ENCODE measurements at places on chromosomes 2 and 18.

GRCh38 chr2:159637988-159638501, 21.7 kb upstream of the BAZ2B start:
- DNase-seq = no peak

- no peak for DNase-seq
Observed at GRCh38 chr2:208982831-208983230, 441.0 kb upstream of the MAP2 start.

DNA sequence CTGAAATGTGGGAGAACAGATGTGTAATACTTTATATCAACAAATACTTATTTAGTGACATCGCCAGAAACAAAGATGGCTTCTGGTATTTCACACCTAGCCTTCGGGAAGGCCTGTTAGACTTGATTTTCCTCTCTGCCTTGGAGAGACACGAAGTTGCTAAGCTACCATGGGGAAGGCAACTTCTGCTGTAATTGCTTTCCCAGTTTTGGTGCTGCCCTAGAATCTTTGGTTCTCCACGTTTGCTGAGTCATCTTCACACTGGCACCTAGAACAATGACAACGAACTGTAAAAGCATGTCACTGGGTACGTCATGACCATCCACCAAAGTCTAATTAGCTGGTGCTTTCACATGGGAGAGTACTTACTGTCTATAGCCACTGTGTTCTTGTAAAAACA, 58.7 kb upstream of the ACTR3 start:
- DNase-seq = no peak

DNA sequence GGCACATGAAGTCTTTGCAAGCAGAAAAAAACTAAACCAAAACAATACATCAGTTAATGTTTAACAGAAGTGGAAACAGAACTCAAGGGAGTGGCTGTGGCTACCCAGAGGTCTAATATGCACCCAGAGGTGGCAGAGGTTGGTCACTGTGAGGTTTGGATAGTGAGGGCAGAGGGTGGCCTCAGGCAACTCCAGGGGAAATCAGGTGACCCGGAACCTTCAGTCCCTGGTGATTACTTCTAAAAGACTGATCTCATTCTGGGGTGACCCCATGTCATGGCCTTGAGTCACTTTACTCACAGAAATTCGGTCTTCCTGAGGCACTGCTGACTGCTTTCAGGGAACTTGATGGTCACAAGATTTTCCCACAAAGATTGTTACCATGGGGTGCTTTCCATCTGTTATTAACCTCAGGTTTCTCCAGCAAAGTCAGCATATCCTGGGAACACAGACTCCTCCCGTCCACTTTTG, 99.4 kb downstream of the TMEM17 start:
- no peak for DNase-seq

- no peak for DNase-seq
Observed at GRCh38 chr2:28137221-28137620, 246.7 kb downstream of the BABAM2 start.

GRCh38 chr2:112889976-112890375, 21.0 kb upstream of the IL37 start:
- no peak for DNase-seq

Data from stimulated activated CD8-positive, alpha-beta memory T cell treated with anti-CD3 and anti-CD28 coated beads, Interleukin-7, amount 100 ng/mL, for 4 hours (primary cell).